Bronchial smooth muscle cell (primary cell): ENCODE measurements at places on chromosomes 11 and 22. TPM values are rescaled to one million over a fixed set of nuclear protein-coding genes. Genes with fewer than 3 reads are reported as not detected.

The LRRC75B gene
- 4.9 and 6.5 TPM in 2 replicates for total RNA-seq

The HIKESHI gene
- total RNA-seq = 51.1 and 57.4 TPM in 2 replicates

The ZP1 gene
- total RNA-seq = 0.32 TPM in 1 of 2 replicates, not detected in the other

The CASTOR1 gene
- total RNA-seq = 7.3 and 12.6 TPM in 2 replicates

The MYOD1 gene
- total RNA-seq = not detected in 2 replicates

The PHETA2 gene
- total RNA-seq = 10.4 and 20.0 TPM in 2 replicates
